ENCODE measurements at places on chromosomes 6 and 20.

DNA sequence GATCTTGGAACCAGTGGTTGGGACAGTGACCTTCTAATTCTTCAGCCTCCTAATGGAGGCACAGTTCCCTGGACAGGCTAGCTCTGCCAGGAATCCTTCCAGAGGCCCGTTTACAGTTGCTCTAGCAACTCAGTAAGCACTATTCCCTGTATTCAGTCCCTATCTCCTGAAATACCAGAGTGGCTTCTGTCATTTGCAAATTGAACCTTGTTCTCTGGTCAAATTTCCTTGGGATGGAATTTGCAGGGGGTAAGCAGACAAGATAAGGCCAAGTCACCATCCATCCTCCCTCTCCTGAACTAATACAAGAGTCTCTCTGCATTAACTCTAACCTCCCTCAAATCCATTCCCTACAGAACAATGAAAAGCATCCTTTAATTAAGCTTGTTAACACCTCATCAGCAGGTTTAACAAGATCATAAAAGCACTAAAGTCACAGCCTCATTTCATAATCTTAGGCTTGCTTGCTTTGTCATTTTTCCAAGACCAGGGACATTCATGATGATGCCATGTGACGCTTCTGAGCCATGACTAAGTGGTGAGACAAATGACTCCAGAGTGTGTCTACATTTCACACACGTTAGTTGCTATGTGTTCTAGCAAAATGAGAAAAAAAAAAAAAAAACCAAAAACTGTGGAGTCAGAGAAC, 37.1 kb downstream of the SLC22A23 start:
- no peak for DNase-seq

GRCh38 chr20:26209171-26209941, 512.7 kb upstream of the ZNF337 start:
- peak; percentile 43 for DNase-seq

GRCh38 chr6:158039178-158039557, 57.5 kb downstream of the SYNJ2 start:
- no peak for DNase-seq

- no peak for DNase-seq
Observed at GRCh38 chr6:81328700-81329099, 423.8 kb downstream of the TENT5A start.

DNA sequence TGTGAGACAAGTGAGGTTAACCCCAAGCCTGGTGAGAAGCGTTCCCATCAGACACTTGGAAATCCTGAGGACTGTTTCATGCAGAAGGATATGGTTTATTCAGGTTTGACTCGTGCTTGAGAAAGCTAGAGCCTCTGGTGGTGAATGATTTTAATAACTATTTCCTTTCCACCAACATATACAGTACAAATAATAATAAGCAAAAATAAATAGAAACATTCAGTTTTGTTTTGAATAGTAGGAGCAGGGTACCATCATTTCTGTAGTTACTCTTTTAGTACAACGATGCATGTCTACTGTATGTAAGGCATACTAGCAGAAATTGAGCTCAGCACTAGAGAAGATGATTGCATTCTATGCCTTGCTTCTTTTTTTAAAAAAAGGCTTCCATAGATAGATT, 33.5 kb downstream of the PLG start:
- DNase-seq = no peak

Data from activated CD8-positive, alpha-beta memory T cell treated with anti-CD3 and anti-CD28 coated beads, Interleukin-2, amount 10 ng/mL, durations not matched to agents 7 days and 5 days (primary cell).